SW 1271 (cell line): ENCODE measurements at places on chromosomes 7 and 10.

DNA sequence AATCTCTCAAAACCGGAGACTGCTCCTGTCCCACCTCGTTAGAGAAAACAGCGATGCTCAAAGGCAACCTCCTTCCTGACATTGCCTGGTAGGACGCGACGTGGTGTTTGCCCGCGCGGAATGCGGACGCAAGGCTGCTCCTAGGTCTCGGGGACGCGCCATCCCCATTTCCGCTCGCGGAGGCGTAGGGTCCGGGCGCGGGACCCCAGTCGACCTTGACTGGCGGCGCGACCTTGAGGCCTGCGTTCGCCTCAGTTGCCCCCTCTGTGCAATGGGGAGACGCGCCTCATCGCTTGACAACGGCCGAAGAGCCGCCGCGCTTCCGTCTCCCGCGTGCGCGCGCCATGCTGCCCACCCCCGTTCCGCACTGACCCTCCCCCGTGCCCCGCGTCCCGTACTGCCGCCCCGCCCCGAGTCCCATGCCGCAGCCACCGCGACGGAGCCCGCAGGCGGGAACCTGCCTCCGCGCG lies 412 bp upstream of the PPIA start:
- DNase-seq: peak; percentile 70

DNA sequence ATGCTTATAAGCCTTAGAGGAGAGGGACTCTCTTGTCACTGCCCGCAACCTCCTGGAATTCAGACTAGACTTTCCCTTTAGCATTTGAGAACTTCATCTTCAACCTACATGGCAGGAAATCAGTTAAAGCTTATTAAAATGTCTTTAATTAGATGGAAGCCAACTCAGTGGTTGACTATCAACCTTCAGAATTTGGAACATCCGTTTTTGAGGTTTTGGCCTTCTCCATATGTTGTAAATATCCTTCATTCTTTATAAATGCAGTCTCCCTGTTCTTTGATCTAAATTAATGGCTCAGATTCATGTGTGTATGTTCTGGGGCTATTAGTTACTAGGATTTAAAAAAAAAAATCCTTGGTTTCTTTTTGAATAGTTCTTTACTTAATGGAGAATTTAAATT lies 85.0 kb downstream of the ANKRD61 start:
- no peak for DNase-seq

- DNase-seq: no peak
Observed at GRCh38 chr10:119254335-119254734, 47.0 kb downstream of the GRK5 start.

DNA sequence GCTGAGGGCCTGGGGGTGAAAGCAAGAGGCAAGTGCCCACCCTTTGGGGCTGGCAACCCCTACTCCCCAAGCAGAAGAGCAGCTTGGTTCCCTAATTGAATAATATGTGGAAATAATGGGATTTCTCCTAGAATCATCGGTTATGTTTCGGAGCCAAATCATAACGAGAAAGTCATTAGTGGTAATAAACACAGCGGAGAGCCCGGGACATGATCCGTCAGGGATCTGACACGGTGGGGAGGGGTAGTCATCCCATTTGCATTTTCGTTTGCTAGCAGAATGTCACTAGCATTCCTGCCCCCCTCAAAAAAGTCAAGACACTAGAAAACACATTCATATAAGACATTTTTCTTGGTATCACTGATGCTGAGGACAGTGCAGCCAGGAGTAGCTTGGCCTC lies 140.4 kb downstream of the CDH23 start:
- DNase-seq: no peak

GRCh38 chr7:47973739-47974138 lies 5.7 kb downstream of the HUS1 start:
- DNase-seq: no peak

GRCh38 chr10:35959252-35959651 lies 317.2 kb upstream of the FZD8 start:
- DNase-seq: no peak

- no peak for DNase-seq
Observed at GRCh38 chr7:123624527-123625183, 23.0 kb downstream of the ASB15 start.

DNA sequence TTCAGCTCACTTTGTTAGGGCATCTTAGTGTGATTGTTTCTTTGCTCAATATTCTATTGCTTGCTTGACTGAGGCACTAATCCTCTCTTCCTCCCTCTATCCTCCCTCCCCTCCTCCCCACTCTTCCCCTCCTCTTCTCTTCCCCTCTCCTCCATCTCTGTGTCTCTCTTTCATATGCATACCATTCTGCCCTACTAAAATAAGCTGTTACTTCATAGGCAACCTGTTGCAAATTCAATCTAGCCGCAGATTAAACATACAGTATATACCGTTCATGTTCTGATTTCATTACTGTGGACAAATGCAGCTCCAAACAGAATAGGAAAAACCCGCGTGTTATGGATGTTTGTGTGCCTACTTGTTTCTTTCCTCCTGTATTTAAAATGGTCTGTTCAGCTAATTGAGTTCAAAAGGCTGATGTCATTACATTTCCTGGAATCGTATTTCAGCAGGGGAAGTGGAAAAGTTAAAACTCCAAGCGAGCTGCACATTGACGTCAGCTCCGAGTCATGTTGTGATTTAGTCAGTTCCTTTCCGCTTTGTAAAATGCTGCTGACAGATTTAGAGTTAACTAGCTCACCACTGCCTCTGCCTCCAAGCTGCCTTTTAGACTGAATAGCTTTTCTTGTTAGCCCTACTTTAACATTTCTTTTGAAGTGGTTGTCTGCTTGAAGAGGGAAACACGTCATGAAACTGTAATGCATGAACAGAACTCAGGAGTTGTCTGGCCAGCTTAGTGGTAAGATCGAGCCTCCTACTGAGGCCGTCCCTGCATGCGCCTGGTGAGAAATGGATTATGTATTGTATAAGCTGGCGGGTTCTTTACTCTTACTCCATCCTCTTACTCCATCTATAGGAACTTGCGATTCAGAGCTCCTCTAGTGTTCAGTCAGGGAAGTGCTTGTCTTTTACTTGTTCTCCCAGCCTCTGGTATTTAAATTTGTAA lies 69.0 kb downstream of the CREM start:
- DNase-seq: peak; percentile 88

DNA sequence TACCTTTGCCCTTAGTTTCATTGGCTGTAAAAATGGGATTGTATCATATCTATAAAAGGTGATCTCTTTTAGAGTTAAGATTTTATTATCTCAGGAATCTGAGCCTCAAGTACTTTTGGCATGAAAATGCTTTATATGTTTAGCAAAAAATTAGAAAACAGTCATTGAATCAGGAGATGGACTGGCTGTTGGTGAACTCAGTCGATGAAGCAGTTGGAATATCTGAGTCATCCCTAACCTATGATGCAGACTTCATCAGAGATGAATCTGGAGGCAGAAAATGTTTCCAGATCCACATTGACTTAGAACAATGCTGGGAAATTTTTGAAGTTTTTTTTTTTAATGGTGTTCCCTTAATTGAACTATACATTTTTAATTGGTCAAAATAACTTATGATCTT lies 228.5 kb downstream of the SLC25A13 start:
- DNase-seq: peak; percentile 14

- DNase-seq: no peak
Observed at GRCh38 chr7:158228986-158229385, 358.6 kb downstream of the PTPRN2 start.

DNA sequence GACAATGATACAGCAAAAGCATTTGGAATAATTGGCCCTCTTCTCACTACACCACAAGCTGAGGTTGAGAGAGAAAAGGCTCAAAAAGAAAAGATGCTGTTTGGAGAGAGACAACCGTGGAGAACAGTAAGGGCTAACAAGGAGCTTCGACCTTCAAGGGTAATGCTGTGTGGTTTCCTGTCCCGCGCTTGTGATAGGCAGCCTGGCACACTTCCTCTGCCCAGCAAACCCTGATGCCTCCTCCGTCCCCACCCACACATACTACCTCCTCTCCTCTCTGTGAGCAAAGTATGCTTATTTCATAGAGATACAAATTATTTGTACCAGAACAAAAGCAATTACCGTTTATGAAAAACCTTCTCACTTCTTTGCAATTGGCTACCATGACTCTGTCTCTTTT lies 755.4 kb downstream of the KCNMA1 start:
- DNase-seq: no peak

DNA sequence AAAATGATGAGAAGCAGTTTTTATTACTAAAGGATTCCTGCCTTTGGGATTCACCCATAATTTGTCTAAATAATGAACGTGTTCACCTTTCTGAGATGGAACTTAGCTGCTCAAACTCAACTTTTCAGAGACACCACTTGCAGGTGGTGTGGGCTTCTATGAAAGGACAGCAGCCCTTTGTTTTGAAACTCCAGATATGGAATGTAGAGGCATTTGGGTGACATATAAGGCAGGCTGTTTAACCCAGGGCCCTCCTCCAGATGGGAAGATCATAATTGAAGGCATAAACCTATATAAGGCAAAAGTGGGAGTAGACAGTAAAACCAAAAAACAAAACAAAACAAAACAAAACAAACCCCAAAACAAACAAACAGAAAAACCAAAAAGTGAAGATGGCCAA lies 11.9 kb upstream of the HUS1 start:
- DNase-seq: no peak

- no peak for DNase-seq
Observed at GRCh38 chr10:69769395-69769992, 32.2 kb upstream of the COL13A1 start.

DNA sequence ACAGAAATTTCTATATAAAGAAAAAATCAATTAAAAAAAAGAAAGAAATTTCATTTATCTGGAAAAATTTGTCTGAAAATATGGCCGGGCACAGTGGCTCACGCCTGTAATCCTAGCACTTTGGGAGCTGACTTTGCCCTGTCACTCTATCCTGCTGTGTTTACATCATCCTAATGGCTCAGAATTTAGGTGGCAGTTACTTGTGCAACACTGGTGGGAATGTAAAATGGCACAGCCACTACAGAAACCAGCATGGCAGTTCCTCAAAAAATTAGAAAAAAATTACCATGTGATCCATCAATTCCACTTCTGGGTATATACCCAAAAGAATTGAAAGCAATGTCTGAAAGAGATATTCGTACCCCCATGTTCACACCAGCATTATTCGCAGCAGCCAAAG lies 405.2 kb upstream of the AUTS2 start:
- no peak for DNase-seq

DNA sequence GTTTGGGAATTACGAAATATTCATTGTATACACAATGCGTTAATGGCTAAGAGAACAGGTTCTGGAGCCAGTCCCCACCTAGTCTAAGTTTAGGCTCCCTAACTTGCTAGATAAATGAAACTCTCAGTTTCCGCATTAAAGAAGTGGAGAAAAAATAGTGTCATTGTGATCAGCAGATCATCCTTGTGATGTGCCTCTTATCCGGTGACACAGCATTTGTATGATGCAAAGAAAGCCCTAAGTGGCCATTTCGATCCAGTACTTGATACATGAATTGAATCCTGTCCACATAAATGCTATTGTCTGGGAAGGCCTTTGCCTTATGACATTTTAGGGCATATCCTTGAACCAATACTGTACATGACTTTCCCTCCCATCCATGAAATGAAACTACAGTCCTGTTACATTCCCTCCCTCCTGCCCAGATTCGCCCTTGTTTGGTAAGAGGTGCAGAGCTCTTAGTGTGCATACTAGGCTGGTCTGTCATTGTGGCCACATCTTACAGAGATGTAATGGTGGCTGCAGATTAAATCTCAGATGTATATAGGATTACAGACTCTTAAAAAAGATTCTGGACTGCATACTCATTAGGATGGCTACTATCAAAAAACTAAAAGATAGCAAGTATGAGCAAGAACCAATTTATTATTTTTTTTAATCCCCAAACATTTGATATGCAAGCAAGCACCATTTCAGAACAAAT lies 80.9 kb downstream of the LRRC4 start:
- no peak for DNase-seq

DNA sequence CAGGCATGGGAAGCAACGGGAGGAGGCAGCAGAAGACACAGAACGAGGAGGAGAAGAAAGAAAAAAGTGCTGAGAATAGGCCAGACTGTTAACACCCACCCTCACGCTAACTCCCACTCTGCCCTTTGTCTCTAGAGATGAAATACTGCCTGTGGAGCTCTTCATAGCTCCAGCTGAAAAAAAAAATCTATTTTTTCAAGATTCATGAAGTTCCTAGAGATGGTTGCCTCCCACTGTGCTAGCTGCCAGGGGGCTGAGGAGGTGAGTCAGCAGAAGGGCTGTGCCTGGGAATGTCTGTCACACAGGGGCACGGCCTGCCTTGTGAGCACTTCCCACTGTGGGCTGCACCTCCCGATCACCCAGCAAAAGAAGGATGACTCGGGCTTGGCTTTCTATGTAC lies 144.5 kb downstream of the RNF216 start:
- peak; percentile 43 for DNase-seq

DNA sequence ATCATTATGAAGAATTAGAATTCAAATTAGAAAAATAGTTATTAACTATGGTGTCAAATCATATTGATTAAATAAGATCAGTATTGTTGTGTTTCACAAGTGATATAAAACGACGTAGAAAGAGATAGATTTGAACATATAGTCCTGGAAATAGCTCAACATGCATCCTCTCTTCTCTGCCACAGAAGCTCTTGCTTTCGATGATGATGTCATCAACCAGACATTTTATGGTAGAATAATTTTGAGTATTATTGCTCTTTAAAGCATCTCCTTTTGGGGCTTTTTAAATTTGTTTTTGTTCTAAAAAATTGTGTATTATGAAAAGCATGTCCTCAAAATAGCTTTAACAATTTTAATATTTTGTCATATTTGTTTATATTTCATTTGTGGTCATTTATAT lies 95.0 kb downstream of the DGKB start:
- DNase-seq: no peak

DNA sequence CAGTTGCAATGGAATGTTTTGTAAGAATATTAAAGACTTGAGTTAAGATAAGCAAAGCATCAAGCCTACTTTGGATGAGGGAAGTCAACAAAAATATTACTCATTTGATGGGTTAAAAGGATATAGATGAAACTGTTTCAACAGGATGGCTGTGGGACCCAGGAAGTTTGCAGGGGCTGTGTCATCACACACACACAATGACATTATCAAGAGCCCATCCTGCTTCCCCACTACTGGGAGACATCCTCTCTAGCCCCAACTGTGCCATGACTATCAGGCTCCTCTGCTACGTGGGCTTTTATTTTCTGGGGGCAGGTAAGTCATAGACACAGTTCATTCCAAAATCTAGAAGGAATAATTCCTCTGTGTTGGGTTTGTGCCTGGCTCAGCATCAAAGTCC lies 78.8 kb upstream of the PRSS1 start:
- DNase-seq: no peak

GRCh38 chr7:80699721-80700256 lies 61.3 kb downstream of the CD36 start:
- DNase-seq: no peak
